ENCODE measurements at places on chromosomes 11 and 22.

- no peak for DNase-seq
Observed at GRCh38 chr11:115193914-115194801, 310.1 kb downstream of the CADM1 start.

GRCh38 chr11:71330349-71330748 is 78.0 kb upstream of the SHANK2 start:
- no peak for DNase-seq

- DNase-seq = no peak
Observed at GRCh38 chr22:30574997-30575671, 669 bp upstream of the GAL3ST1 start.

DNA sequence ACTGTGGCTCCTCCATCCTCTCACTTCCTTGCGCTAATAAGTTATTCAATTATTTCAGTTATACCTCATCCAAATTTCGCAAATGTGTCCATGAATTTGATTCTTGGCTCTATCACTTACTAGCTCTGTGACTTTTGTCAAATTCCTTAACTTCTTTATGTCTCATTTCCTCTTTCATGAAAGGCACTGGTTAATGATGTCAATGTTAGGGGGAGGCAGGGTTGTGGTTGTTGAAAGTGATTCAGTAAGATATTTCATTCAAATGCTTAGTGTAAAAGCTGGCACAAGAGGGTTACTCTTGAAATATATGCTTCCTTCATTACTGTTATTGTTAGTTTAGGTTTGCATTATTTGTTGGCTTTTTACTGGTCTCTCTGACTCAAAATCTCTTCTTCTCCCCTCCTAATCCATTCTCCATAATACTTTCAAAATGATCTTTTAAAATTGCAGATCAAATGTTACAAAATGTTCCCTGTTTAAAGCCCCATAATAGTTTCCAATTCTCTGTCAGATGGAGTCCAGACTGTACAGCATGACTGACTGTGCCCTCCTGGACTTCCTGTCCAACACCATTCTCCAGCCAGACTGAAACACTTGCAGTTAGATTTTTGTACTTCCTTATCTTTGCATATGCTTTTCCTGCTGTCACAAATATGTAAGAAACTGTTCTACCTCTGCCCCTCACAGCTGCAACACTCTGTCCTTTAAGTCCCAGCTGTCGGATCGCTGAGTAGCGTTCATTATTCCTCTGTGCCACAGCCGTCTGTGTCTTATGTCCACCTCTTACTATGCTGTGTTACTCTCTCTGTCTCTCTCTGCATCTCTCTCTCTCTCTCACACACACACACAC is 510.6 kb upstream of the RAG2 start:
- DNase-seq = no peak

- DNase-seq = no peak
Observed at GRCh38 chr22:21958360-21959273, 6.0 kb upstream of the PPM1F start.

GRCh38 chr22:21443057-21443734 is 24.0 kb upstream of the TMEM191C start:
- DNase-seq = no peak

GRCh38 chr22:35230839-35231584 is 26.3 kb upstream of the HMGXB4 start:
- DNase-seq = no peak

DNA sequence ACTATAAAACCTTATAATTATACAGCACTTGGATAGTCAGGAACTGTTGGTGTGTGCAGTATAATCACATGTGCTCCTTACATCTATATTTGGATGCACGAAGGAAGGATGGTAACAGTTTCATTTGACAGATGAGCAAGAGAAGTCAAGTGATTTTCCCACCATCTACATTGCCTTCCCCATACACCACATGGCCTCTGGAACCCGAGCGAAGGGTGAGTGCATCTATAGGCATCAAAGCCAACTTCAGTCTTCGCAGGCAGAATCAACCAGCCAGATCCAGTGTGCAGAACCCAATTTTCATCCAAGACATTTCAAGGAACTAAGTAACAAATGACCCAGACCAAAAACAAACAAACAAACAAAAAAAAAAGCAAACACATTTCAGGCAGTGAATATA is 85.1 kb upstream of the BLID start:
- DNase-seq = no peak

- DNase-seq = no peak
Observed at GRCh38 chr11:114891911-114892310, 213.6 kb downstream of the NXPE2 start.

DNA sequence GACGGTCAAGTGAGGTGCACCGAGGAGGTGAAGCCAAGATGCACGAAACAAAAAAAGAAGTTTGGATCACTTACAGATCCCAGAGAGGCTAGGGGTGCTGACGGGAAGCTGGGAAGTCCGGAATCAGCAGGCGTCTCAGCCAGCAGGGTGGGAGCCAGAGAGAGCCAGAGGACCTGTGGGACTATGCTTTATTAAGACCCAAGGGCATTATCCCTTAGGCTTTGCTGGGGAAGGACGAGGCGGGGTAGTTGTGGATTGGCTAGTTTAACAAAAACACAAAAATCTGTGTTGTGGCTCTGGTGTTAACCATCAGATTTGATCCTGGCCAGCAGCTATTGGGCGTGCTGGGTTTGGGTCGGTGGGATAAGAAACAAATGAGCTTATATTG is 427.1 kb downstream of the DYNC2H1 start:
- DNase-seq = no peak

GRCh38 chr11:118872403-118872821 is 11.3 kb upstream of the CXCR5 start:
- peak; percentile 45 for DNase-seq

- DNase-seq = no peak
Observed at GRCh38 chr11:45056529-45056928, 89.9 kb upstream of the PRDM11 start.

GRCh38 chr11:57228600-57228999 is 8.4 kb downstream of the APLNR start:
- DNase-seq = no peak

- DNase-seq = no peak
Observed at GRCh38 chr22:26045860-26046259, 123.4 kb upstream of the SEZ6L start.

- no peak for DNase-seq
Observed at GRCh38 chr11:110935018-110935640, 222.9 kb upstream of the ARHGAP20 start.

DNA sequence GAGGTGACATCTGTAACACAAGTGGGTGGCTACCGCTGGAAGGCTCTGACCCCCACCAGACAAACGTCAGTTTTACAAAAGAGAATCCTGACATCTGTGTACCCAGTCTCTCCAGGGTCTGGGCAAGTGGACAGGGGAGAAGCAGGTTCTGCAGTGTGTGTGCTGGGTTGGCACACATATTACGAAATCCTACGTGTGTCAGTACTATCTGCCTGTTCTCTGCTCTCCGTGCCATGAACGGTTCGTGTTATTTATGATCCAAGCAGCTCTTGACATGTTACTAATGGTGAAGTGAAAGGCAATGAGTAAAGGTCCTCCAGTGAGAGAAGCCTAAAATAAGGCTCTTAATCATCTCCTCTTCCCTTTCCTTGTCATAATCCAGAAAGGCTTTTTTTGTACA is 201.5 kb upstream of the MTMR2 start:
- no peak for DNase-seq

- DNase-seq = no peak
Observed at GRCh38 chr11:119087123-119087522, 2.4 kb downstream of the HMBS start.

GRCh38 chr22:28560046-28560742 is 119.4 kb downstream of the TTC28 start:
- DNase-seq = no peak

DNA sequence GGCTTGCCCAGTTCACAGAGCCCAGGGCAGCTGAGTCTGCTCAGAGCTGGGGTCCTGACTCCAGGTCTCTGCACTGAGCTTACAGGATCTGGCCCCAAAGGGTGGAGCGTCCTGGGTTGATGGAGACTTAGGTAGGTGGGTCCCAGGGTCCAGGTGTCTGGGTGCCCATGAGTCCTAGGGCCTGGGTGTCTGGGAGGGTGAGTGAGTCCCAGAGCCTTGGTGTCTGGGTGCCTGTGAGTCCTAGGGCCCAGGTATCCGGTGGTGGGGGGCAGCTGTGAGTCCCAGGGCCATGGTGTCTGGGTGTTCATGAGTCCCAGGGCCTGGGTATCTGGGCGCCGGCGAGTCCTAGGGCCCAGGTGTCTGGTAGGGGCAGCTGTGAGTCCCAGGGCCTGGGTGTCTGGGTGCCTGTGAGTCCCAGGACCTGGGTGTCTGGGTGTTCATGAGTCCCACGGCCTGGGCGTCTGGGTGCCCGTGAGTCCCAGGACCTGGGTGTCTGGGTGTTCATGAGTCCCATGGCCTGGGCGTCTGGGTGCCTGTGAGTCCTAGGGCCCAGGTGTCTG is 1505.6 kb downstream of the BRD1 start:
- no peak for DNase-seq

DNA sequence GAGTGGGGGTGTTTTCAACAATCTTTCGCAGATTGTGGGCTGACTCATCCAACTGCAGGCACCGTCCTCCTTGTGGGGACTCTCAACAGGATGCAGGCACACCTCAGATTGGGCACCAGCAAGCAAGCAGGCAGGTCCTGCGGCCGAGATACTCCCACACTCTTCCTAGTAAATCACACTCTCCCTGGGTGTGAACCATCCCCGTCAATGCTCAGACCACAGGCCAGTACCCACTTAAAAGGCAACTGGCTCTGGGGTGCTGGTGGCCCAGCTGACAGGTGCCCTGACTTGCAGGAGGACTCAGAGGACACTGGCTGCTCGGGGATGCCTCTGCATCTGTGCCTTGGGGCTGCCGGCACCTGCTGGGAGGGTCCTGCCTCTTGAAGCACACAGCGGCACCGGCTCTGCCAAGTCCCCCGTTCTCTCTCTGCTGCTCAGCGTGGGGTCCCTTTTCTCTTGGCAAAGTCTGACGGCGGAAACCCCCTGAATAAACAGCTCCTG is 282.5 kb downstream of the CTTN start:
- DNase-seq = no peak

DNA sequence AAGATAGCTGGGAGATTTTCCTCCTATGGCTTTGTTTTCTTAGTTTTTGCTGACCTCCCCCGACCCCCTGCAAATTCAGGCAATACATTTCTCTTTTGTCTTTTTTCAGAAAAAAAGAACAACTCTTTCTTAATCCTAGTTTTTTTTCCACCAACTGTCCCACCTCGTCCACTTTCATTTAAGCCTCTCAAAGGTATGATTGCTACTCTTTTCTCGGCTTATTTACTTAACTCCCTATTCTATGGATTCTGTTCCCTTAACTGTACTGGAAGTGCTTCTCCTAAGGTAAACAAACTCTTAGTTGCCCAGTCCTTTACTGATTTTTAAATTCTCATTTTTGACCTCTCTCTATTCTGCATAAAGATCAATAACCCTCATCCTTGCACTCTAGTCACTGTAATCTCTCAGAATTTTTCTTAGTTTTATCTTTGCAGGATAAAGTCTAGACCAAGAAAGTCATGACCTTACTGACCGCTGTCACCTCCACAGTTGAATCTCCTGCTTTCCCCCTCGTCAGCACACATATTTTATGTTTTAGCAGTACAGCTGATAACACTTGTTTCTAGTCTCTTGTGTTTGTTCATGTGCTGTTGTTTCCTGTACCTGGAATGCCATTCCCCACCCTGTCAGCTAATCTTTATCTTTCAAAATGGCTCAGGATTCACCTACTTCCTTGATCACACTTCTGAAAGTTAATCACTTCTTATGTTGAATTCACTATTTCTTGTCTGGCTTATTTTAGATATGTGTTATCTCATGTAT is 14.9 kb downstream of the TBCEL start:
- DNase-seq = no peak

- no peak for DNase-seq
Observed at GRCh38 chr11:9675691-9676090, 11.8 kb downstream of the SWAP70 start.

DNA sequence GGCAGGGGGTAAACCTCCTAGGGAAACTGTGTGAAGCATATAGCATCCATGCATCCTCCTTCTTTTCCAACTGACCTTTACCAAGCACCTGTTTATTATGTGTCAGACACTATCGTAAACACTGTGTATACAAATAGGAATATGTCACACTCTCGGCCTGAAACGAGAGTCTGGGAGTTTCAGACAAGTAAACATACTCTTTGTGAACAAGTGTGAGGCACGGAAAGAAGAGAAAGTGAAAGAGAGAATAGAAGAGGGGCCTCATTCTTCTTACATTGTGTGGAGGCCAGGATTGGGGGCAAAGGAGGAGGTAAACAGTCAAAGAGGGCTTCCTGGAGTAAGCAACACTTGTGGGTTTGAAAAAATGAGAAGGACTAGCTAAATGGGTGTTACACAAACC is 16.4 kb downstream of the CSNK2A3 start:
- DNase-seq = no peak

DNA sequence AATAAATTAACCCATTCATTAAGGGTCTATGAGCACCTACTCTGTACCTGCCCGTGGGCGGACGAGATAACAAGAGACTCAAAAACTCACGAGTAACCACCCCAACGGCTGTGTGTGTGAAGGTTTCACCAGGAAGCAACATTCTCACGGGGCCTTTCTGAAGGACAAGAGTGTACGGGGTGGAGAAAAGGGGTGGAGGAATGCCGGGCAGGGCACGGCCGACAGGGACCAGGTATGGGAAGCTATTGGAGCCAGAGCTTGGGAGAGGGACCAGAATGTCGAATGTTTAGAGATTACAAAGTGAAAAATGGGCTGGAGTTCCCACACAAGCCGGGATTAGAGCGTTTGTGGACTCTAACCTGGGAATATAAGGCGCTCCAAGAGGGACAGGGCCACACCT is 1.6 kb downstream of the KMT5B start:
- DNase-seq = no peak

DNA sequence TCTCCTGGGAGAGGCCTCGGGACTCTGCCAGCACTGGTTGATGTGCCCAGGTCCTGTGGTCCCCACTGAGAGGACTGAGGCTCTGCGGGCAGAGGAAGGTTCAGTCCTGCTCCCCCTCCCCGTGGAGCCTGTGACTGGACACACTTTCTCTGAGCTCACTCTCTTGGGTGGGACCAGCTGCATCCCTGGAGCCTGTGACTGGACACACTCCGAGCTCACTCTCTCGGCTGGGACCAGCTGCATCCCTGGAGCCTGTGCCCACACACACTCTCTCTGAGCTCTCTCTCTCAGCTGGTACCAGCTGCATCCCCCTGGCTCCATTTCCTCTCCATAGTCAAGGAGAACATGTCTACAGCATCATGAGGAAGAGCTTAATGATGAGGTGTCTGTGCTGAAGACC is 39.5 kb downstream of the TOLLIP start:
- DNase-seq = no peak

Measured in stimulated activated CD4-positive, alpha-beta T cell treated with anti-CD3 and anti-CD28 coated beads, Interleukin-4, amount 100 ng/mL, for 48 hours (primary cell).